CD4-positive, alpha-beta T cell treated with Interferon gamma for 1 hour (primary cell): ENCODE measurements at places on chromosomes 12 and 14.
A peak's percentile ranks its signal among the peaks of the same experiment; 100 is the strongest.

DNA sequence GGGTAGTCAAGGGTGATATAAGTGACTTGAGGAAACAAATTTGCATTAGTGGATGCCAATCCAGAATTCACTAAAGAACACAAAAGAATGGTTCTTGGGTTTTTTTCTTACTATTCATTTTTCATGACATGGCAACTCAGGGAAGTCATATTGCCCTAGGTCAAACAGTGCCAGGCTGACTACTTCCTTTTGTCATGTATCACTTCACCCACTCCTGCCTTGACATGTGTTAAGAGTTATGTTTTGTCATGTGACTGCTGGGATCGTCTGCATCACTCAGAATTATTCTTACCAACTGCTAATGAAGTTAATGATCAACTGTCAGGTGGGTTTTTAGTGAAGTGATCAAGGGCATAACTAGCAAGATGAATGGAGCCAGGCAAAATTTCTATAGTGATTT is 74.2 kb downstream of the PRORP start:
- DNase-seq: no peak

DNA sequence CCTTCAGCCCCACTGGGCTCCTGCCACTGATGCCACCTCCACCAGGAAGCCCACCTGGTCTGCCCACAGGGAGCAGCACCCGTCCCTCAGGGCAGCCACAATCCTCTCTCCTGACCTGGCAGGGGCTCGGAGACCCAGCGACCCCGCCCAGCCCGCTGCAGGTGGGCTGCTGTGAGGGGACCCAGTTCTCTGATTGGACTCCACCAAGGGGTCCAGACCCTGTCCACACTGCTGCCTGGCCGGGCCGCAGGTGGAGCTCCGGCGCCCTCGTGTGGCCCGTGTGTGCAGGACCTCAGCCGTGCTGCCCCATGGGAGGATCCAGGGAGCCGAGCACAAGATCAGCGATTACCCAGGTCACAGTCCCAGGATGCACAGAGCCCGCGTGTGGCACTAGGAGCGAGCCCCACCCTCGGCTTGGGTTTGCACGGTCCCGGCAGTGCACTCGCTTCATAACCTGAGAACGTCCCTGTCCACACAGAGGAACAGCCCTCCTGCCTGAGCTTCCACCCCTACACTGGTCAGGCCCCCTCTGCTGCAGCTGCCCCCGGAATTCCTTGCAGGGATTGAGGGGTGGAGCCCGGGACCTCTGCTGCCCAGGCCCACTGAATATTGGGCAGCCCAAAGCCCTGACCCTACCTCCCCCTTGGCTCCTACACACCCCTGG is 35.4 kb upstream of the TMEM179 start:
- DNase-seq: peak; percentile 39

DNA sequence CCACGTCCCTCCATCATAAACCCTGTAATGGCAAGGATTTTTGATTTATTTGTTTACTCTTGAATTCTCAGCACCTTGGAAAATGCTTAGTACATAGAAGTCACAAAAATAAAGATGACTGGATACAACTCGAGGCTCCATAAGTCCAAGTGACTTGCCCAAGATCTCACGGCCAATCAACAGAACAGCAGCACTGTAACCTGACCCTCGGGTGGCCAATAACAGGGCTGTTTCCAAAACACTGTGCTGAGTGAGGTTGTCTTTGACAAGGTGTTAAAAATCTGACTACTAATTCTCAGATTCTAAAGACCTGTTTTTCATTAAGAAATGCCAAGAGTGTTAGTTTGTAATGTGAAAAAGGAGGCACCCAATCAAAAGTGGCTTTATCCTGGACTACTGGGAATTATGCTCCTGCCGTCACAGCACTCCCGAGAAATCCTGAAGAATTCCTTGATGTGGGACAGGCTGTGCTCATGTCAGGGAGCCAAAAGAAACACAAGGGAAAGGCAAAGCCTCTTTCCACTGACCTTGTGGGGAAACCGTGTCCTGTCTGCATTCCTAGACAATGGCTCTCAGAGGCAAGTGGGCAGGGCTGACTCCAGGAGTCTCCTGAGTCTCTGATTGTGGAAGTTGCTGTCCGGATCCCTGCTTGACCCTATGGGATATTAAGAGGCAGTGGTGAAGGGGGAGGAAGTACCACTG is 204.7 kb upstream of the PELI2 start:
- no peak for DNase-seq

DNA sequence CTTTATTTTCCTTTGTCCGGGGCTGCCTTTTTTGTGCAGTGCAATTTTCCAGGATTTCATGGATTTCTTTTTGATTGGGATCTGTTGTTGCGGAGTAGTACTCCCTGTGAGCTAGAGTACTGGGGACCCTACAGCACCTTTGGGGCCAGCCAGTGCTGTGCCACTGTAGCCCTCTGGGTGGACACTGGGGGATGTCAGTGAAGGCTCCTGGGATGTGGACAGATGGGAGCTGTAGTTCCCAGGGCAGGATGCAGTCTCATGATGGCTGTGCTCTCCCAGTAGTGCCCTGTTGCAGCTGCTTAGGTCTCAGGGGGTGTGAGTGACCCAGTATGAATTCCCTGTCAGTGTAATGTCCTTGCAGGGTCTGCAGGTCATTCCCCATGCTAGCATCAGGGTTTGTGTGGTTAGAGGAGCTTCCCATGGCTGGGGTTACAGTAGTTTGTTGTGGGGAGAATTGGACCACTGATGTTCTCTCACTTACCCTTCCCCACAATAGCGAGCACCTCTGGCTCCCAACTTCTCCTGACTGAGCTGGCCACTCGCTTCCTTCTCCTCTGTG is 72.2 kb downstream of the BRMS1L start:
- DNase-seq: no peak

- no peak for DNase-seq
These were observed 60.9 kb upstream of the NID2 start for GRCh38 chr14:52129721-52130120.

DNA sequence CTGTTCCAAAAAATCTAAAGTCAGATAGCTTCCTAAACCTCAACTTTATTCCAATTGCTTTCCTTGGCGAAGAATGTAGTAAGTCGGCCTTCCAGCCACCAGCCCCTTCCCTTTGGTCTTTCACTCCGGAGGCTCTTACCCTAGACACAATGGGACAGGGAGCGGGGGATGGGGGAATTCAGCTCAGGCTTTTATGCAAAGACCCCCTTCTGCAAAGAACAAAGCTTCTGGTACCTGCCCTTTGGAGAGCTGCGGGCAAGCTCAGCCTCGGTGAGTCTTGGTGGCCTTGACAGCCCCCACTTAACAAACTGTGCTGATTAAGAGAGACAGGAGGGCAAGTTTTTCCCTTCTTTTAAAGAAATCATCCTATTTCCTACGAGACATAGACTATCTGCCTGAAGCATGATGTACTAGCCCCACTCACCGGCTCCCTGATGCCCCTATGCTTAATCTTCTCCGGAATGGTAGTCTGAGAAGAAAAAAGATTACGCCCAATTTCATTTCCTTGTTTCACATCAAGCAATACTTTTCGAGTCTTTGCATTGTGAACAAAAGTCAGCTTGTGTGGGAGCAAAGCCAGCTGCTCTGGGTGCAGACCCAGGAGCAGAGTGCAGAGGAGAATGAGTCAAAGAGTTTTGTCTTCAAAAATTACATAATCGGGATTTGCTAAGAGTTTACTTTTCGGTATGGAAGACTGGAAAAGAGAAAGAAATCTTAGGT is 1.5 kb upstream of the NANOG start:
- no peak for DNase-seq
